Left renal cortex interstitium (tissue), 4 donors: ENCODE measurements at places on chromosomes 13 and 19. TPM values are rescaled to one million over a fixed set of nuclear protein-coding genes. Genes with fewer than 3 reads are reported as not detected.

C5AR1 gene
- polyA plus RNA-seq: 4.3 TPM

CD209 gene
- 0.52 TPM for polyA plus RNA-seq

TBXA2R gene
- polyA plus RNA-seq: 3.5 TPM

SPINT2 gene
- 322 TPM for polyA plus RNA-seq
